Naive thymus-derived CD8-positive, alpha-beta T cell (primary cell): ENCODE measurements at places on chromosomes 1 and 21. TPM values are rescaled to one million over a fixed set of nuclear protein-coding genes. Genes with fewer than 3 reads are reported as not detected.

- peak overlapping the region; percentile 42 for H3K27ac ChIP-seq
- H3K4me3 ChIP-seq: no peak overlapping the region
- peaks cover 7% of the 10 kb centered on the region for H3K4me1 ChIP-seq
- DNase-seq: no peak
- peaks cover 1% of the 10 kb centered on the region for H3K27me3 ChIP-seq
Observed at GRCh38 chr1:159839116-159839849, 12.6 kb downstream of the SLAMF8 start.

ZBTB17 gene
- 58.1 TPM for total RNA-seq

ADGRB2 gene
- total RNA-seq: 0.18 TPM

DNA sequence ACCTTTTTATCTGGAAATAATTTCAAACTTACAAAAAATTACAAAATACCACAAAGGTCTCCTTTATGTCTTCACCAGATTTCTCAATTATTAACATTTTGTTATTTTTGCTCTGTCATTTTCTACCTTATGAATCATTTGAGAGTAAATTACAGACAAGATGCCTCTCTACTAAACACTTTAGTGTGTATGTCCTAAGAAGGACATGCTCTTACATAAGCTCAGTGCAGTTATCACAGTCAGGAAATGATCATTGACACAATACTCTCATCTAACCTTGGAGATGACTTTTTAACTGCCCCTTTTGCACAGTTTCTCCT lies 378.9 kb upstream of the RUNX1 start:
- DNase-seq: no peak
- no peaks in the 10 kb centered on the region for H3K36me3 ChIP-seq
- H3K27me3 ChIP-seq: peaks cover 5% of the 10 kb centered on the region

CYP2J2 gene
- total RNA-seq: 2.0 TPM

- peaks cover 5% of the 10 kb centered on the region for H3K36me3 ChIP-seq
- no peak for DNase-seq
- H3K4me3 ChIP-seq: no peak overlapping the region
- no peaks in the 10 kb centered on the region for H3K4me1 ChIP-seq
- H3K27me3 ChIP-seq: peaks cover 27% of the 10 kb centered on the region
Observed at GRCh38 chr1:228426518-228427175, 10.0 kb upstream of the TRIM17 start.

ST6GALNAC3 gene
- 3.6 TPM for total RNA-seq

GRCh38 chr1:23597635-23598388 lies 38.5 kb upstream of the ID3 start:
- H3K36me3 ChIP-seq: no peaks in the 10 kb centered on the region
- no peak for DNase-seq
- no peaks in the 10 kb centered on the region for H3K27me3 ChIP-seq
- peak overlapping the region; percentile 91 for H3K27ac ChIP-seq

ISG15 gene
- total RNA-seq: 30.7 TPM

PTPRF gene
- total RNA-seq: not detected

DNA sequence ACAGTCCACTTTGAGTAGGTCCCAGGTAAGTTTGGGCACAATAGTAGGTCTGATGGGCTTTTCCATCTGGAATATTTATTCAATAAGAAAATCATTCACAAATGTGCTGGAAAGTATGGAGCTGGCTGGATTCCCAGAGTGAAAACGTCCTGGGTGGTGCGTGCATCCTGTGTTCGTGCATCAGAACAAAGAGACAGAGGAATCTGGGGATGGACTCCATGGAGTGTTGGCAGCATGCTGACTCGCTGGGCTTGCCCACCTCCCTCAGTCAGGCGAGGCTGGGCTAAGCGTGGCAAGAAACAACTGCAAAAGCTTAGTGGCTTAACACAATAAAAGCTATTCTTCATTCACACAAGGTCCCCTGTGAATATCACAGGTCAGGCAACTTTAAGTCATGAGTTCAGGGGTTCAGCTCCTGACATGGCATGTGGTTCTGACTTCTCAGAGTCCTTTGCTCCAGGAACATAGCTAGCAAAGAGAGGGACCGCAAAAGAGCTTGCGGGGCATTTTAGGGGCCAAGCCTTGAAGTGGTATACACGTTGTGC lies 151.6 kb upstream of the ZNF644 start:
- H3K27ac ChIP-seq: no peak overlapping the region
- H3K36me3 ChIP-seq: no peaks in the 10 kb centered on the region
- DNase-seq: no peak
- peaks cover 16% of the 10 kb centered on the region for H3K27me3 ChIP-seq
